ENCODE measurements at places on chromosomes 2 and 18. TPM values are rescaled to one million over a fixed set of nuclear protein-coding genes. Genes with fewer than 3 reads are reported as not detected.

MARCO gene
- not detected for total RNA-seq

NEU4 gene
- 0.19 TPM for total RNA-seq

LOXHD1 gene
- total RNA-seq, result 0.13 TPM

SOX11 gene
- not detected for total RNA-seq

OTOS gene
- not detected for total RNA-seq

SULT1C4 gene
- not detected for total RNA-seq

PECR gene
- 37.4 TPM for total RNA-seq

LINC00305 gene
- total RNA-seq, result not detected

RSAD2 gene
- total RNA-seq, result 12.7 TPM

ZNF892 gene
- 3.3 TPM for total RNA-seq

EFEMP1 gene
- not detected for total RNA-seq

HTRA2 gene
- total RNA-seq, result 44.2 TPM

TMEM182 gene
- total RNA-seq, result 2.7 TPM

CTNNA2 gene
- not detected for total RNA-seq

PSTPIP2 gene
- 11.3 TPM for total RNA-seq

TCF23 gene
- not detected for total RNA-seq

TANC1 gene
- 0.73 TPM for total RNA-seq

CYBRD1 gene
- total RNA-seq, result 0.15 TPM

All from activated naive CD4-positive, alpha-beta T cell treated with anti-CD3 and anti-CD28 coated beads, Interleukin-2, amount 10 ng/mL, durations not matched to agents 5 hours and 36 hours (primary cell).